ENCODE measurements at places on chromosomes 11 and 22. TPM values are rescaled to one million over a fixed set of nuclear protein-coding genes. Genes with fewer than 3 reads are reported as not detected.

The ZBTB16 gene
- 3.1 TPM for total RNA-seq

The MS4A6E gene
- total RNA-seq: not detected

The APOL6 gene
- total RNA-seq: 23.5 TPM

The PLEKHB1 gene
- 19.9 TPM for total RNA-seq

The LARGE2 gene
- 1.1 TPM for total RNA-seq

The FAM76B gene
- 51.2 TPM for total RNA-seq

The KCNJ5 gene
- not detected for total RNA-seq

The DAGLA gene
- total RNA-seq: 0.19 TPM

The SEC14L2 gene
- total RNA-seq: 13.9 TPM

The KIRREL3 gene
- total RNA-seq: not detected

The SCGB2A2 gene
- total RNA-seq: not detected

The SCGB1D2 gene
- not detected for total RNA-seq

The NXPE2 gene
- total RNA-seq: not detected

The DEUP1 gene
- not detected for total RNA-seq

The VSIG2 gene
- total RNA-seq: not detected

The MRGPRE gene
- not detected for total RNA-seq

The SYNGR1 gene
- total RNA-seq: 0.46 TPM

The AQP11 gene
- 0.09 TPM for total RNA-seq

The EPS8L2 gene
- total RNA-seq: 34.1 TPM

The IGF2 gene
- total RNA-seq: 0.31 TPM

The TRPT1 gene
- total RNA-seq: 36.5 TPM

The TESMIN gene
- total RNA-seq: 8.8 TPM

The FGF19 gene
- 0.11 TPM for total RNA-seq

The CTSF gene
- 10.6 TPM for total RNA-seq

The OSBP2 gene
- 6.1 TPM for total RNA-seq

The CASP1 gene
- total RNA-seq: 23.6 TPM

The ENTHD1 gene
- total RNA-seq: 1.5 TPM

The KCNJ4 gene
- not detected for total RNA-seq

The YWHAH gene
- 95.9 TPM for total RNA-seq

The APOL4 gene
- 0.18 TPM for total RNA-seq

The MMP8 gene
- not detected for total RNA-seq

The TRIM6 gene
- total RNA-seq: 0.80 TPM

The OR51B4 gene
- total RNA-seq: not detected

All from activated naive CD4-positive, alpha-beta T cell treated with anti-CD3 and anti-CD28 coated beads, Interleukin-2, amount 50 U/mL, for 72 hours (primary cell).